Right kidney (tissue), 9 donors: ENCODE measurements at places on chromosomes 11 and 22.
A peak's percentile ranks its signal among the peaks of the same experiment; 100 is the strongest.

- DNase-seq: no peak
Measured at GRCh38 chr11:6546735-6547134, 49.7 kb downstream of the DNHD1 start.

GRCh38 chr11:63573881-63574855 lies 11.0 kb upstream of the PLAAT2 start:
- peak; percentile 47 for DNase-seq

- no peak for DNase-seq
Measured at GRCh38 chr11:23620617-23621016, 760.3 kb upstream of the CCDC179 start.

GRCh38 chr11:66328302-66329144 lies 7.7 kb downstream of the RIN1 start:
- DNase-seq: peak; percentile 72

GRCh38 chr22:26994801-26995200 lies 337.4 kb downstream of the MIAT start:
- DNase-seq: no peak

GRCh38 chr11:36098087-36098486 lies 154.2 kb downstream of the LDLRAD3 start:
- DNase-seq: no peak

DNA sequence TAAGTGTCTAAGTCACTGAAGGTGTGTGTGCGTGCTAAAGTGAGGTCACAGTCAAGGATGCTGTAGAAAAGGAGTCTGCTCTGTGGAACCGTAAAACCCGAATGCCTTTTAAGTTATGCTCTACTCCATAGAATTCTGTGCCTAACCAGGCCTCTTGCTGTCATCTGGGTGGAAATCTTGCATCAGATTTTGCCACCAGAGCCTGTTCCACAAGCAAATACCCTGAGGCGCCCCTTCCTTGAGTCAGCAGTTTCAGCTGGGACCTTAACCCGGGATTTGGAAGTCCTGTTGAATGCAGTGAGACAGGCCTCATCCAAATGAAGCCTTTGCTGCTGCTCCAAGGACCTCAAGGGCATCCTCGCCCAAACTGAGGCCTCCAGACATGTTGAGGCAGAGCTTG lies 109.8 kb downstream of the WNT11 start:
- DNase-seq: no peak

DNA sequence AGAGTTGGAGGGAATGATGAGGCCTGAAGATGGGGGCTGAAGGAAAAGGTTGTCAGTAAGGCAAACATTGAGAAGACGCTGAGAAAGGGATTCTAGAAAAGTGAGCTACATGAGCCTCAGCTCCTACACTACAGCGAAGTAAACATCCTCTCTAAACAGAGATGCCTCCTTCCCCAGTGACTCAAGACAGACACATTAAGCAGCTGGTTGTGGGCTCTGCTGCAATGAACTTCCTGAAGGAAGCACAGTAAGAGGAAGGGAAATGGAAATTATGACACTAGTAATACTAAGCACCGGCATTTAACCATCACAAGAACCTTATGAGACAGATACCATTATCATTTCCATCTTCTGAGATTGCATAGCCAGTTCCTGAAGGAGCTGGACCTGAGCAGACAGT lies 190.5 kb downstream of the C11orf87 start:
- DNase-seq: no peak

GRCh38 chr11:719214-720016 lies 13.4 kb downstream of the EPS8L2 start:
- DNase-seq: peak; percentile 40

DNA sequence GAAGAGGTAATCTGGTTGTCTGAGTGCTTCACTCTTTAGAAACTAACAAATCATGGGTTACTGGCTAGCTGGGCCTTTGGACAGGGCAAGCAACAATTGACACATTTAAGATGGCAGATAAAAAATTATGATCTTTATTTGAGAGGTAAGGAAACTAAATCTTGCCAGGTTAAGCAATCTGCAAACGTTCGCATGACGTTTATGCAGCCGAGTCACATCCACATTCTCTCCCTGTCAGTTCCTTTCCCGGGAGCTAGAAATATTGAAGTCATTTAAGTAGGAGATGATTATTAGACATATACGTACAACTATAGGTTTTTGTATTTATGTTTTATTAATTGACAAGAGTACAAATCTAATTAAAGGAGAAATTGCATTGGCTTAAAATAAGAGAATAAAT lies 57.4 kb upstream of the RCN1 start:
- no peak for DNase-seq

GRCh38 chr11:68999093-68999747 lies 13.8 kb downstream of the MRGPRF start:
- no peak for DNase-seq

DNA sequence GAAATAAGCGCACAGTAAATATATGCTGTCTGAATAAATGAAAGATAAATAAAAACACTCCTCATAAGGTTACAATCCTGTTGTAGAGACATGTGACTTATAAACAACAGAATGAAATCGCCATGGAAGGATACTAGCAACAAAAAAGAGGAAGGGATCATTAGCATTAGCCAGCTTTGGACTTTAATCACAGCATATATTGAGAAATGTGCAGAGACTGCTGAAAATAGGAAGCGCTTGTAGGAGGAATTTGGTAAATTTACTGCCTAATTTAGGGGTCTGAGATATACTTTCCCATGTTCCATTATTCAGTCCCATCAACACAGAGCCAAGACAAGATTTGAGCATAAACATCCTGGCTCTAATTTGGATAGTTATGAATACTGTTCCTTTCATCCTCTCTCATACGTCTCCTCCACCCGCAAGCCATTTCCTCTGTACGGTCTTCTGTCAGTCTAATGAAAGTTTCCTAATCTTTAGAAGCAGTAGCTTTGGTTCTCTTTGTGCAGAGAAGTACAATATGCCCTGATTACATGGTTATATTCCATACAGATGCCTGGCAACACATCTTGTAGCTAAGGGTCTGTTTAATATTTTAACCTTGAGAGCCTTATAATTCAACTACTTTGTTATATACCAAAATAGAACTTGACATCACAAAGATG lies 37.1 kb upstream of the AKIP1 start:
- no peak for DNase-seq

- DNase-seq: no peak
Measured at GRCh38 chr11:8363921-8364320, 100.2 kb upstream of the LMO1 start.

- DNase-seq: no peak
Measured at GRCh38 chr11:20388096-20389055, 860 bp downstream of the PRMT3 start.

DNA sequence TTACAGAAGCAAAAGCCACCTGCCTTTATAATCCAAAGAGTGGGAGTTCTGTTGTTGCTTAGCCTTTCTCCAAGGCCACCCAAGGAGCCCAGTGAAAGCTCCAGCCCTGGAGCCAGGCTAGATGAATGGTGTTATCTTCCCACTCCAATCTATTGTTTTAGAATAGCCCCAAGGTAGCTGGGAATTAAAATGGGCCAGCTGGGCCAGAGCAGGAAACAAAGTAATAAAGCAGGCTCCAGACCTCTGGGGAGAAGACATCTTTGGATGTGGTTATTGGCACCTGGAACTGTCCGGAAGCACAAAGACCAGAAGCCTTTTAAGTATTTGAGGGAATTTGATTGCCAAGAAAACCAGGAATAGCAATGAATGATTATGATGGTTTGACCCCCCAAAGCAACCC lies 8.8 kb downstream of the C11orf96 start:
- no peak for DNase-seq

GRCh38 chr22:44578110-44578457 lies 80.1 kb upstream of the RTL6 start:
- DNase-seq: no peak

GRCh38 chr11:42764936-42765335 lies 546.9 kb upstream of the API5 start:
- no peak for DNase-seq

- DNase-seq: no peak
Measured at GRCh38 chr11:44905131-44905866, 45.4 kb downstream of the TP53I11 start.

GRCh38 chr11:104610635-104611034 lies 287.6 kb downstream of the CASP12 start:
- DNase-seq: no peak

GRCh38 chr11:2863276-2863618 lies 22.3 kb downstream of the CDKN1C start:
- DNase-seq: no peak

DNA sequence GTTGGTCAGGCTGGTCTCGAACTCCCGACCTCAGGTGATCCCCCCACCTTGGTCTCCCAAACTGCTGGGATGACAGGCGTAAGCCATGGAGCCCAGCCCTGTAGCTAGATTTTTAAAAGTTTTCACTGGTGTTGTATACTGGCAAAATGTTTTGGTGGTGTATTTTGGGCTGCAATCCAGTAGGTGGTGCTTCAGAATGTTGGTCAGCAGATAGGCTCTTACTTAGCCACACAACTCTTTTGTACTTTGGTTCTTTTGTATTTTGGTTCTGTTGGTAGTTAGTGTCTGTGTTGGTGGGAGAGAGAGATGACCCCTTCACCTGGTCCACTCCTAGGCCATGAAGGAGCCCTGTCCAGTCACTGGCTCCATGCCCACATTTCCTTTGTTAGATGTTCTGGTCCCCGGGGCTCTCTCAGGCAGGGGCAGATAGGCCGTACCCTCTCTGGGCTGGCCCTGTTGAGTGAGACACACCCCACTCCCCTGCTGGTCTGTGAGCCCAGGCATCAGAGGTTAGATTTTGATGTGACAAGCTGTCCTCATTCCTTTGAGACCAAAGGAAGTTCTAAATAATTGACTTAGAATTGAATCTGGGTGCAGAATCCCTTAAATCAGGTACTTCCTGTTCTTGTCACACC lies 123.8 kb downstream of the DDX10 start:
- DNase-seq: no peak

DNA sequence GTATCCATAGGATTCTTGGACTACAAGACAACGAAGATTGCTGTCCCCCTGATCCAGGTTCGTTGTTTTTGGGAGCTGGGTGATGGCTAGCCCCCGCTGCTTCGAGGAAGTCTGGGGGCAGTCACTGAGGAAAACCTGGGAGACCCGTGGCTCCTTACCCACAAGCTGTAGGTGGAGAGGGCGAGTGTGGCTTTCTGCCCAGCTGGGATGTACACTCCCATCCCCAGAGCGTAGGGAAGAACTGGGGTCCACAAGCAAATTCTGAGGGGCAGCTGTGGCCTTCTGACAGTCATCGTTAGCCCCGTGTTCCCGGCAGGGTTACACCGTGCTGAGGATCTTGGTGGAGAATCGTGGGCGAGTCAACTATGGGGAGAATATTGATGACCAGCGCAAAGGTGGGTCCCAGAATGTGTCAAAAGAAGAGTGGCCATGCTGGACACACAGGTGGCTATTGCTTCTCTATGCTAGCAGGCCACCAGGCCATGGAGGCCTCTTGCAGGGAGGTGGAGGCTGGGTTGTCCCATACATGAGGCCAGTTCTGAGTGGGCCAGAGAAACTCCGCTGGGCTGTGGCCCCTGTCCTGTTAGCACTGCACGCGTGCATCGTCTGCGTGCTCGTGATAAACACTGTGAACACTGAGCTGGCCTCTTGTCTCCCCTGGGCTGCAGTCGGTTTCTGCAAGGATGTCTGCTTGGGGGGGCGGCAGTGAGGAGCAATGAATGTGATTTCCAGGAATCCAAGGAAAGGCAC lies 39.8 kb downstream of the GLB1L2 start:
- DNase-seq: no peak

DNA sequence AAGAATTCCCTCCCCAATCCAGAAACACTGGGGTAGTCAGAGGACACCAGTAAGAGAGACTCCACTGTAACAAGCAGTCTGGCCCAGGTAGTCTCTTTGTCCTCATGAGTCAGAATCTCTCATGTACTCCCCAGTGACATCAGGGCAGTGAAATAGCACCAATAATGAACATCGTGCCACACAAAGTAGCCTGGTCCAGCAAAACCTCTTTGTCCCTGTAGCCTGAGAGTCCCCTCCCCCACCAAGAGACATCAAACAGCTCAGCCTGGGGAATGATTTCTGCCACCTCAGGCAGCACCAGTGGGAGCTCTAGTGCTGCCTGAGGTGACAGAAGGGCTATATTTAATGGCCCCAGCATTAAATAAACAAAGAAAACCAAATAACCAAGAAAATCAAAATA lies 88.1 kb downstream of the SBF2 start:
- peak; percentile 20 for DNase-seq

GRCh38 chr11:8807544-8808225 lies 103.3 kb upstream of the AKIP1 start:
- DNase-seq: no peak

- DNase-seq: no peak
Measured at GRCh38 chr11:79159657-79160450, 281.0 kb downstream of the TENM4 start.

- DNase-seq: no peak
Measured at GRCh38 chr11:19374151-19374569, 133.4 kb upstream of the E2F8 start.

DNA sequence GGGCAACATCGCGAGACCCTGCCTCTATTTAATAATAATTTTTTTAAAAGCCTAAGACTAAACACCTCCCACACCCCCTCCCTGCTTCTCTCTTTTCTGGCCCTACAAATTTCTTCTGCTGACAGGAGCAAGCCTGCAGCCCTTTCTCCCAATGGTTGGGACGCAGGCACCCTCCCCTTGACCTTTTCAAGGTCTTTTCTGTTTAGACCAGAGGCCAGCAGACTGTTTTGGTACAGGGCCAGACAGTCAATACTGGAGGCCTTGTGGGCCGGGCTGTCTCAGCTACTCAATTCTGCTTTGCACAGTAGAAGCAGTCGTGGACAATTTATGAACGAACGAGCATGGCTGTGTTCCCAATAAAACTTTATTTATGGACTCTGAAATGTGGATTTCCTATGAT lies 92.3 kb downstream of the SCN3B start:
- DNase-seq: peak; percentile 21

- DNase-seq: peak; percentile 85
Measured at GRCh38 chr11:119056421-119056999, 495 bp downstream of the HYOU1 start.

DNA sequence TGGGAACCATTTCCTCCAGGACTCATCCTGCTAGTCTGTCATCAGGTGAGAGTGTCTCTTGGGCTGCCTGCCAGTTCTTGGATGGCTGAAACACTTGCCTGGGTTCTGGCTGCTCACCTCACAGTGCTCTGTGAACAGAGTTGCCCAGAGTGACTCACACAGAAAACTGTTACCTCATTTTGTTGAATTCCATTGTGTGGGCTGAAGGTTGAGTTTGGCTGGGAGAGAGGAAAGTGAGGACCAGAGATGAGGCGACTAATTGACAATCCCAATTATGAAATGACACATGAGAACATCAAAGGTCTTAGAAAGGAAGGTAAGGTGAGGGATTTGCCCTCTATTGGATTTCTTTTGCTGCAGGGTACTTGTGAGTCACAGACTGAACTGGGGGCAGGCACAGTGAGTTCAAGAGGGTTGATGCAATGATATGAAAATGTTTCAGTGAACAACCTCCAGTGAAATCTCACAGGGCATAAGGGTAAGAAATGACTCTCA lies 20.2 kb upstream of the CALCB start:
- DNase-seq: no peak

GRCh38 chr11:1232883-1233321 lies 10.0 kb downstream of the MUC5B start:
- DNase-seq: no peak

DNA sequence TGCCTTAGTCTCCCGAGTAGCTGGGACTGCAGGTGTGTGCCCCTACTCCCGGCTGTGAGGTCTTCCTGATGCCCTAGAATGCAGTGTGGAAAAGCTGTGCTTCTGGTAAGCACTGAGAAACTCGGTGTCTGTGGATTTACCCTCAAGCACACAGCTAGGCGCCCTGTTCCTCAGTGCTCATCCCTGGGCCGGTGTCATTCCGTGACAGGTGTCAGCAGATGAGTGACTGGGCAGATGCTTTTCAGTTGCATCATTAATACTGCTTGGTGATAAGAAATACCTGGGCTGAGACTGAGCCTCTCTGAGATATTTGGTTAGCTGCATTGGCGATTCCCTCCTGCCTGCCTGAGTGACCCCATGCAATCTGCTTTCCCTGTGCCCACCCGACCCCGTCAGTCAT lies 21.8 kb downstream of the FAM118A start:
- no peak for DNase-seq
